Fibroblast of the aortic adventitia (primary cell): ENCODE measurements at places on chromosomes 6 and 20.

DNA sequence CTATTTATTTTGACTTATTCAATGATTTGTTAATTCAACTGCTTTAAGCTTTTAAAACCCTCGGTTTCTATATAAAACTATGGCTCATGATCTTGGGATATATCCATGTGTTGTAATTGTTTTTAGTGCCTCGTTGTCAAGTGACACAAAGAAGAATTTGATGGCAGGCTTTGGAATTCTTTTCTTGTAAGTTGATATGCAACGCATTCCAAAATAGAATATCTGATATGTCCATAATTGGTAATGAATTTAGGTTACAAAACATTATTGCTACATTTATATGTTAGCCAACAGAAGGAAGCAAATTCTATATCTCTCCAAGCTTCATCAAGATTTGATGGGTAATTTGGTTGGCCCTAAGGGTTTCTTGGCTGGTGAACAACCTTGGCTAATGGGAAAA lies 220.4 kb upstream of the RIMS1 start:
- no peak for DNase-seq

DNA sequence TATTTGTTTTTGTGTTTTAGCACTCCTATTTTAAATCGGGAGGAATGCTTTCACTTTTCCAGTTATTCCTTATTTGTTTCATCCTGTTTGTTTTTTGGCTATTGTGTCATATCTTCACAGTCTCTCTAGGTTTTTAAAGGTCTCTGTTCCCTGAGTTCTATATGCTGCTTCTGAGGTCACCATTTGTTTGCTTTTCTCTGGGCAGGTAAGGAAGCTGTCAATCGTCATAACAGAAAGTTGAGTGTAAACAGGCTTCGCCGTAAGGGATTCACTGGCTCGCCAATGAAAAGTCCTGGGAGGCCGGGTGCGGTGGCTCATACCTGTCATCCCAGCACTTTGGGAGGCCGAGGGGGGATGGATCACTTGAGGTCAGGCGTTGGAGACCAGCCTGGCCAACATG lies 48.7 kb upstream of the RPS6KA2 start:
- no peak for DNase-seq

- no peak for DNase-seq
Observed at GRCh38 chr20:56614196-56614595, 14.9 kb upstream of the TFAP2C start.

GRCh38 chr6:29792123-29793035 lies 35.2 kb upstream of the HLA-G start:
- peak; percentile 6 for DNase-seq

- DNase-seq, result no peak
Observed at GRCh38 chr20:42544926-42545325, 644.8 kb downstream of the PTPRT start.

- no peak for DNase-seq
Observed at GRCh38 chr6:3360727-3361045, 96.2 kb downstream of the SLC22A23 start.

DNA sequence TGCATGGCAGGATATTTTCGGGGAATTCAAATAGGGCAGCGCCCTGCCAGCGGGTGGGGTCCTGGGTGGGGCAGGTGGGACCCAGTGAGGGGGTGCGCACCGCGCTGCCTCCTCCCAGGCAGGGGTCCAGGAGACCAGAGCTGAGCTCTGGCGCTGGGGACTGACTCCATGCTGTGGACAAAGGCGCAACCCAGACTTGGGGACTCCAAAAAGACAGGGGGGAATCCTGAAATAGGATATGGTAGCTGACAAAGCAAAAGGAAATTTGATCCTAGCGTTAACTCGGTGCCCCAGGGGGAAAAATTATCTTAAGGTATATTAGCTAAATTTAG lies 23.6 kb downstream of the TFAP2A start:
- no peak for DNase-seq

DNA sequence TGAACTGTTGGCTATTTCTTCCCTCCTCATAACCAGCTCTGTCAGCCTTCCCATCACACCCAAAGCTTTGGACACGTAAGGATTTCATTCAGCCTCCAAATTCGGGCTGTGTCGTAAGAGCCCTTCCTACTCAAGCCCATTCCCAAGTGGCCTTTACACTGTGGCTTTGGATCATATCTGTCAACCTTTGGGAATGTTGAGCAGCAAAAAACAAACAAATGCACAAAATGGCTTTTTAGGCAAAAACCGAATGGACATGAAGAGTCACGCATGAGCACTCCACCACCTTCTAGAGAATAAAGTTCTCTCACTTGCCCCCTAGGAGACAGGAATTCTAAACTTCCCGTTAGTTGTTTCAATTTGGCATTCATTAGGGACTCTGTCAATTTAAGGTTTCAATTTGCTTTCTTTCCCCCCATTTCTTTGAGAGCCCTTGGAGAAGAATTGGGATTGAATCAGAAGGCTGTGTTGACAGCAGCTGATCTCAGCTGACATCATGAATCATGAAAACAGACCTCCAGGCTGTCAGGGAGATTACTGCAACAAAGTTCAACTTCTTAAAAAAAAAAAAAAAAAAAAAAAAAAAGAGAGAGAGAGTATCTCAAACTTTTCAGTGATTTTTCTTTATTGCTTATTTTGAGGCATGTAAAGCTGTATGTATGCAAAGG lies 110.3 kb downstream of the BCAS1 start:
- peak; percentile 67 for DNase-seq

GRCh38 chr20:33910056-33910455 lies 83.7 kb upstream of the RALY start:
- peak; percentile 92 for DNase-seq

GRCh38 chr6:152173321-152173720 lies 365.8 kb downstream of the ESR1 start:
- no peak for DNase-seq

GRCh38 chr6:16519265-16520242 lies 241.7 kb downstream of the ATXN1 start:
- DNase-seq, result no peak

DNA sequence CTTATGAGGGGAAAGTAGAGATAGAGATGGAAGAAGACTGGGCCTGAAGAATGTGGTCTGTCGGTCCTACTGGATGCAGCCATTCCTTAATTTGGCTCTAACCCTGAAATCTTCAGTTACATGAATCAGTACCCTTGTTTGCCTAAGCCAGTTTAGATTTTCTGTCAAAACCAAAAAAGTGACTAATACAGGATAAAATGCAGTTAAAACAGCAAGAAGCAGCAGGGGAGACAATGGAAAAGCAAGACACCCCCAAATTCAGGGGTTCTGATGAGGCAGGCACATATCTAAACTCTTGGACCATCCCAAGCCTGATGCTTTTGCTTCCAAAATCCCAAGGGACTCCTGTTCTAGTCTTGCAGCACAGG lies 17.4 kb upstream of the UBE2V1 start:
- DNase-seq, result peak; percentile 18

GRCh38 chr6:11404838-11405237 lies 132.7 kb upstream of the TMEM170B start:
- no peak for DNase-seq

GRCh38 chr20:36460648-36461599 lies 80.4 kb upstream of the MYL9 start:
- peak; percentile 85 for DNase-seq

DNA sequence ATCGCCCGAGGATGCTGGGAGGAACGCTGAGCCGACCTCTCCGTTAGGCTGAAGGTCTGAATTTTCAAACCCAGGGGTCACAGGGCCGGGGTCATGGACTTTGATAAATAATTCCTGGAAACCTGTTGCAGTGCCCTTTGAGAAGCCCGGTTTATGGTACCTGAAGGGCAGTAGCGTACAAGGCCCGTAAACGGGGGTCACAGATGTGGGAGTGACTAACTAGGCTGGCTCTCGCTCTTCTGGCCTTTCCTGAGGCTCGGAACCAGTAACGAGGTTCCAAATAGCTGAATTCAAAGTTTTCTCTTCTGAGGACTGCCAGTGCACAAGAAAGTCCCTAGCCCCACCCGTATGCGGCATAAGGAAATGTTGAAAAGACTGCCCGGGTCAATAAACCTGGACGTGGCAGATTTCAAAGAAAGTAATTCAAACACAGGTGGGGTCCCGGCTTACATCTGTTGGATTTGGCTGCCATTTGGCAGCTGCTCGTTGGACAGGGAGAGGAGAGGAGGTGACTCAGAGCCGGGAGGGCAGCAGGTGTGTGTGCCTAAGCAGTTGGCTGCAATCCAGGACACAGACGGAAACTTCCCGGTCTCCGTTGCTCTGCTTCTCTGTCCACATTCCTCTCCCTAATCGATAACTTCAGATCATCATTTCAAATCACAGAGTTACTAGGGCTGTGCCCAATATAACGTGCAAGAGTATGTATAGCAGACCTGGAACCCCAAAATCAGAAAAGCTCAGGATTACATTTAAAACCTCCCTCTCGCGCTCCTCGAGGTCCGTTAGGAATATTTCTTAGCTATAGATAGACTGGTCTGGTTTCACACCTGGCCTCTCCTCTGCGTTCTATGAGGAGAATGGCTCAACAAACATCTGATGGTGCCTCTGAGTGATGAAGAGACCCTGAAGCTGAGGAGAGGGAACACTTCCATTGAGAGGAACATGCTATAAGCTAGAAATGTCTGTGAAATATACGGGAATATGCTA lies 765 bp upstream of the GMDS start:
- DNase-seq, result peak; percentile 48

DNA sequence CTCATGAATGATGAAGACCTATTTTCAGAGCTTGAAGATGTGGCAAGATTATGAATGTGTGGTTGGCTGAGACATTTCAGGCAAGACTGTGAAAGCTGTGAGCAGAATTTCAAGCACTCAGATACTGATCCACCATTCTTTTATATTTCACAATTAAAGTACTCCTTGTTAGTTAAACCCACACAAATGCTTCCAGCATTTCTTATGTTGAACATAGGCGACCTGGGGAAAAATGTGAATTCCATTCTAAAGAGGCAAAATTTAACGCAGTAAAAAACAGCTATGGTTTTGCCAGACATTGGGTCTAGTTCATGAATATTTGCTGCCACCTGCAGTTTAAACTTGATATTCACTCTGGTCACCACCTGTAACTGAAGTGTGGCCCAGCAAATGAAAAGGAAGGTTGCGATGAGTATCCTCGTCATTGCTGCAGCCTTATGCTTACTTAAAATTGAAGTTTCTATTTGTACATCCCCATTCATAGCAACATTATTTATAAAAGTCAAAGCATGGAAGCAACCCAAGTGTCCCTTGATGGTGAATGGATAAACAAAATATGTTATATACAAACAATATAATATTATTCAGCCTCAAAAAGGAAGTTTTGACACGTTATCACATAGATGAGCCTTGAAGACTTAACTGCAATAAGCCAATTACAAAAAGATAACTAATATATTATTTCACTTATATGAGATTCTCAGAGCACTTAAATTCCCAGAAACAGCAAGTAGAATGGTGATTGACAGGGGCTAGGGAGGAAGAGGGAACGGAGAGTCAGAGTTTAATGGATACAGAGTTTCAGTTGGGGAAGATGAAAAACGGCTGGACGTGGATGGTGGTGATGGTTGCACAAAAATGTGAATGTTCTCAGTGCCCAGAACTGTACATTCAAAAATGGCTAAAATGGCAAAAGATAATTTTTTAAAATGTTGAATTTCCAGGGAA lies 32.4 kb upstream of the FAM184A start:
- DNase-seq, result peak; percentile 77

- DNase-seq, result no peak
Observed at GRCh38 chr6:98333273-98333672, 501.1 kb upstream of the POU3F2 start.

DNA sequence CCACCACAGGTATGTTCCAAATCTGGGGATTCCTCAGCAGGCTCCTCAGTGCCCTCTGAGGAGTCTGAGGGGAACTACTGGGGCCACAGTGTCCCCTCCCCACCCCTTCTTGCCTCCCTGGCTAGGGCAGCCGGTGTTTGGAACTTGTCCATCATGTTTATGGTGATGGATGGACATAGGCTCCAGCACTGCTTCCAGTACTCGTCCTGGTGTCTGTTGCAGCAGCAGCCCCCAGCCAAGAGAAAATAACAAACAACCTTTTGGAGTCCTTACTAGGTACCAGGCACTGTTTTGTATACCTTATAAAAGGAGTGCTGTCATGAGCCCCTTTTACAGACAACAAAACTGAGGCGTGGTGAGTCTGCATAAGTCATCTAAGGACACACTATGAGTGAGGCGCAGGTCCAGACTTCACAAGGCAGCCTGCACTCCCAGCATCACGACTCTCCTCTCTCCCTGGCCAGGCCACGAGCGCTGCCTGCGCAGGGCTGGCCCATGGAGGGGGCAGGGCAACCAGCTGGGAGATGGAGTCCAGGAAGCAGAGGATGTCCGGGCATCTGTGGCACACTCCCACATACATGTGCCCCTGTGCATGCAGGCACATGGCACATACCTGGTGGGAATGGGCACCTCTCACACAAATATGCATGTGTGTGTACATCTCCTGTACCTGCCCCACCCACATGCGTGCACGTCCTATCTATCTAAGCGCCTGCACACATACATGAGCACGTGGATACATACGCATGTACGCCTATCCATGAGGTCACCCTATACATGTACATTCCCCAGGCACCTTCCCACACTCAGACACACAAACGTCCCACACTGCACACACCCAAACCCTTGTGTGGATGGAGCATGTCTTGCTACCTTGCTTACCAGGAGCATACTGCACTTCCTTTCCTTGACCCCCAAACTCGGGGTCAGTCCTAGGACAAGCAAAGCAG lies 152.7 kb downstream of the VEGFA start:
- DNase-seq, result no peak

- DNase-seq, result peak; percentile 81
Observed at GRCh38 chr6:169722362-169723199, 1.7 kb downstream of the PHF10 start.

- no peak for DNase-seq
Observed at GRCh38 chr20:39146394-39146793, 184.2 kb downstream of the DHX35 start.

DNA sequence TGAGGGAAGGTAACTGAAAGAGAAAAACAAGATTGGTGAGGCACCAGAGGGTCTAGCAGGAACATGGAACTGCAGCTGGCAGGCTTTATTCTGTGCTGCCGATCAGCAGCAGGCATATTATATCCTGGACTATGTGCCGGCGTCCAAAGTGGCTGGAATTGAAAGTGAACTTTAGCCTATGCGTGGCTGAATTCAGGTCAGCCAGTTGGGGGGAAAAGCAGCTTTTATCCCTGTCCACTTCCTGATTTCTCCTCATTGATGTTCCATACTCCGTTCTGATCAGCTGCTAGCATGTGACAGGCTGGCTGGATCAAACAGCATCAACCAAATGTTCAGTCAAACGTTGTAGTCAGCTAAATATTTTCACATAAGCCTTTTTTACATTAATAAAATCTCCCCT lies 99.0 kb downstream of the CAP2 start:
- DNase-seq, result no peak

DNA sequence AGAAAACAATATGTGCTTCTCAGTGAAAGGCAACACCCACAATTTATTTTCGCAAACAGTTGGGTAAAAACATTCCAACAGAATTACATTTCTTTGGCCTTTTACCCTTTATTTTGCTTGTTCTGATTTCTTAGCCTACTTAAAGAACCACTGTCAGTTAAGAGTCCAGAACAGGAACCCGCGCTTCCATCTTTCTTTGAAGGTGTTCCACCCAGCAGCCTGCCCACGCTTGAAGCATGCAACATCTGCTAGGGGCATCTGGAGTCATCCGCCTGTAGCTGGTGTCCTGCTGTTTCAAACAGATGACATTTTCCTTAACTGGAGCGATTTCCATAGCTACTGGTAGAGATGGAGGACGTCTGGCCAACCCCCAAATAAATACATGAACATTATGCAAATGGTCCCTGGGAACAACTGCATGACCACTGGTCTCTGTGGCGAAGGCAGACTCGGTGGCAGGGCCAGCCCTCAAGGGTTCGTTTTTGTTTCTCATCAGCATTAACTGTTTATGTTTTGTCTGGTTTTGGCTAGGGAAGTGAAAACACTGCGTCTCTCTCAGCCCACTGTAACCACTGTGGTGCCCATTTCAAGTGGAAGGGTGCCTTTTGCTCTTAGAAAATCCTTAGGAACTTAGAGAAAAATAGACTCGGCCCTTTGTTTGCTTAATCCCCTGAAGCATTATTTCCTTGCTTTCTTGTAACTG lies 51.6 kb downstream of the LAMA4 start:
- peak; percentile 27 for DNase-seq
